Hematopoietic multipotent progenitor cell treated with erythropoietin and hydrocortisone succinate and interleukin-3 and kit ligand, for 17 days (in vitro differentiated cells): ENCODE measurements at places on chromosomes 2 and 18.

DNA sequence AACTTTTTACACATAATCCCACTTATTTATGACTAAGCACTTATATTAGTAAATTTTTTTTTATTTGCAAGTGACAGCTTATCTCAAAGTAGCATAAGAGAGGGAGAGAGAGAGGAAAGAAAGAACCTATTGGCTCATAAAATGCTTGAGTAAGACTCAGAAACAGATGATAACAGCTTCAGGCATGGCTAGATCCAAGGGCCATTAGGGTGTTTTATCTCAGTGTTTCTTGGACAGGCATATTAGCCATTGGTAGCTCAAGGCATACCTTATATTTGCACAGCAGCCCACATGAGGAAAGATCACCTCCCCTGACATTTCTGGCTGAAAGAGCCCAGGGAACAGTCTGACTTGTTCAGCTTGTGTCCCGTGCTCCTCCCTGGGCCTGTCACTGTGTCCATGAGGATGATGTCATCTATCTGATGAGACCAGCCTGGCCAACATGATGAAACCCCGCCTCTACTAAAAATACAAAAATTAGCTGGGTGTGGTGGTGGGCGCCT lies 64.4 kb downstream of the IL1R2 start:
- peak; percentile 70 for DNase-seq

- peak; percentile 49 for DNase-seq
These were observed 1.3 kb downstream of the PTMA start for GRCh38 chr2:231709636-231709980.

GRCh38 chr18:68791801-68792200 lies 6.1 kb upstream of the CCDC102B start:
- no peak for DNase-seq

- DNase-seq, result no peak
These were observed 221.1 kb downstream of the GALR1 start for GRCh38 chr18:77470569-77471413.

DNA sequence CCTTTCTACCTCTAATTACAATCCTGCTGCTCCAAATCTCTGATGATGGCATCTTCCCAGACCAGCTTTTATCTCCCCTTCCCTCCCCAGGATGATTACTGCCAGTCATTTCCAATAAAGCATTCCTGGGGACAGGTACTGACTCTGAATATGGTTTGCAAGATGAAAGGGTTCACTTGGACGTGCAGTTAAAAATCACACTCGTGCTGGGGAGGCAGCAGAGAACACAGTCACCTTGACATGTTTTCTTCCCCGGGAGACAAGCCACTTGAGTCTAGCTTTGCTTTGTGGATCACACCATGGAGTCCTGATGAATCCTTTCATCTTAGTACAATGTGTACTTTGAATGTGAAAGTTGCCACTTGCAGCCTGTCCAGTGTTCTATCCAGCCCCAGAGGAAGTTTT lies 175.0 kb downstream of the ALPK2 start:
- DNase-seq, result no peak

GRCh38 chr2:95269036-95269680 lies 5.1 kb upstream of the PROM2 start:
- DNase-seq, result no peak

- no peak for DNase-seq
These were observed 1.6 kb downstream of the FAM124B start for GRCh38 chr2:224400174-224400810.

DNA sequence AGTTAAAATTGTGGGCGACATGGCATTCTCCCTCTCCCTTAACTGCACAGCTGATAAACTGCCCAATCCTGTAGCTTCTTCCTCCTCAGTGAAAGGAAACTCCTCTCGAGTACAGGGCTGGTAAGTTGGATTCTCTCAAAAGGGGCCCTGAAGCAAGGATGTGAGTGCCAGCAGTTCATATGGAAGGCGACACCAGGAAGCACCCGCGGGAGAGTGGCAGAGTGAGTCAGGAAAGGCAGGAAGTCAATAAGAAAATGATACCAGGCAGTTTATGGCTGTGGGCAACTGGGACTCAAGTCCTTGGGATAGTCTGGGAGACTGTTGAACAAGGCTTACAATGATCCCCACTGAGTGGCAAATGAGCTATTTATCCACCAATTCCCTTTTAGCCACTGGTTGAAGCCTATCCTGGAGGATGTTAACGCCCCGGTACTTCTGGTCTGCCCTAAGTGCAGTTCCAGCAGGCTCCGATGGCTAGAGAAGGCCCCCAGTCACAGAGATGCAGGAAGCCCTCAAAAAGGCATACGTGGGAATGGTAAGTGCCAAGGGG lies 34.8 kb downstream of the ABHD3 start:
- DNase-seq, result no peak

DNA sequence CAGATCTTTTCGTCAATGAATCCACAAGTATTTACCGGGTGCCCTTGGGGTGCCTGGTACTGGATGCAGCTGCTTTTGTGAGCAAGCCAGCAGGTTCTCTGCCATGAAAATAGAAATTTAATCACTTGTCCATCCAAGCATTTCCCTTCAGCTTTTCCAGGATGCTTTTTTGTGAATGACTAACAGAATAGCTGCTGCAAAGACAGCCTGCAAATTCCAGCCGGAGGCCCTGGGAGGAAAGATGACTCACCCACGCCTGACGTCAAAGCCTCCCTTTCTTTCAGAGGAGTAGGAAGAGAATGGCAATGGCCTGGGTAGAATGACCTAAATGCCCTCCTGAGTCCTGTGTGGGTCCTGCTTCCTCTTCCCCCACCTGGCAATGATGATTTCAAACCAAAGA lies 111.9 kb downstream of the AP1S3 start:
- no peak for DNase-seq

DNA sequence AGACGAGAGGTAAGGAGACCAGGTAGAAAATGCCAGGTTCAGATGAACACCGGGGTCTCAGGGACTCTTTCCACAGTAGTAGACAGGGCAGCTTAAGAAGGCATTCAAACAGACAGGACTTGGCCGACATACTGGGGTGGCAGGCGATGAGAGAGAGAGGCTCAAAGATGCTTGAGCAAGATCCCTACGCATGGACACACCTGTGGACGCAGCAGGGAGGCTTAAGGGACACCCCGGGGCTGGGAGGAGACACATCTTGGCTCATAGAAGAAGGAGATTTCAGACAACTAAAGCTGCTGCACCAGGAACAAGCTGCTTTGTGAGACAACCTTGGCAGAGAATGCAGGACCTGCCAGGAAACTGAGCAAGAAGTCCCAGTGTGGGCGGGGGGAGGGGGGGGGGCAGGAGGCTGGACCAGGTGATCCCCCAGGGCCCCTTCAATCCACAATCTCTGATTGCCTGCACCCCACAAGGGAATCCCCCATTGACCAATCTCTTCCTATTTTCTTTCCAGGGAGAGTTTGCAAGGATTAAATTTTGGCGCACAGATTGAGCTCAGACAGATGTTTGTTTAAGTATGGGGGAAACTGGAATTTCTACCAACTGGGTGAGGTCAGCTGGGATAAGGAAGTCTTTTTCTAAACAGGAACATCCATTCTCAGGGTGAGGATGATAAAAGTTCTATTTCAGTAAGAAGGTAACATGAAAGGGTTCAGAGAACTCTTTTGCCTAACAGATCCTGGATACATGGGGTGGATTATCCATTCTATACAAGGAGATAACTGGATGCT lies 400.7 kb downstream of the NBAS start:
- no peak for DNase-seq

- no peak for DNase-seq
These were observed 280.0 kb downstream of the FIGN start for GRCh38 chr2:163455815-163456214.

DNA sequence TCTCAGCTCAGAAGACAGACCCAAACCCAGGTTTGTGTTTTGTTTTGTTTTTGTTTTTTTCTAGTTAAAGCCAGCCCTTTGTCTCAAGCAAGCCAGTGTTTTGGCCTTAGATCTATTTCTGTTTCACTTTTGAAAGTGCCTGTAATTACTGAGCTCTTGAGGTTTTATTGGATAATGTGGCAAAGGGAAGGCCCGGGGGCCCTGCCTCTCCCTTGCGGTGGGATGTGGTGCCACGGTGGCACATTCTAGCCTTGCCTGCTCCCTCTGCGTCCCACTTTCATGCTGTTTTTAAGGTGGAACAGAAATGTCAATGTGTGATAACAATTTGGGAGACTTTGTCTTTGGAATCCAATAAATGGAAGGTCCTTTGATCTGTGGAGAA lies 2.5 kb downstream of the HPCAL1 start:
- no peak for DNase-seq

- no peak for DNase-seq
These were observed 46.6 kb upstream of the TMEM200C start for GRCh38 chr18:5941890-5942289.

DNA sequence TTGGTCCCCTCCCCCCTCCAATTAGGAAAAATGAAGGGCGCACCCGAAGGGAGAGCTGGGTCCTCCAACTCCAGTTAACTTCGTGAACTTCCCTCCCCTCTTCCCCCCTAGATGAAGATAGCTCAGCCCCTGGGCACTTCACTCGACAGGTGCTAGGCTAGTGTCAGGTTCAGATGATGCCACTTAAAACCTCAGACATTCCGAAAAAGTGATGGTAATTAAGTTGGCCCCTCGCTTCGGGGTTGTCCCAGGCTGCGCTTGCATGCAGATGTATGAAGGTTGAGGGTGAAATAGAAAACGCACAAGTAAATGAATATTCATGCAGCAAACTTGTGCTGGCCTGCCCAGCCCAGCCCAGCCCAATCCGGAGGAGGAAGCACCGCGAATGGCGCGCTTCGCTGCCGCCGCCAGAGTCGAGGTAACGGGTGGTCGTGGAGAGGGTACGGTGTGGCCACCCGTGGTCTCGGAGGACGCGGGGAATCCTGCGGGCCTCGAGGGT lies 3.0 kb upstream of the GBX2 start:
- DNase-seq, result no peak

DNA sequence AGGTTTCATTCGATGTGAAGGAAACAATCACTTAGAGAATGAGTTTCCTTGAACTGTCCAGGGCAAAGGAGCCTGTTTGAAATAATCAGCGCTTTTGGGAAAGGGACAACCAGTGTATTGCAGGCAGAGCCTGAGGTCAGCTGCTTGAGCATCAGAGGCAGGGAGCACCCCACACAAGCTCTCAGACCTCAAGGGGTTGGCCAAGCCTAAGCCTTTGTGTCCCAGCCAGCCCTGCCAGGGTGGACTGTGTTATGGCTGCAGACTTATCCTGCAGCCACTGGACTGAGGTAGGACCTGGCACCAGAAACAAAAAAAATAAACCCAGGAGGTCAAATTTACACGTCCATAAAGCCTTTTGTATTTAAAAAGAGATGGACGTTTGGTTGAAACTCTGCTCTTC lies 228.3 kb downstream of the SEPTIN10 start:
- no peak for DNase-seq

DNA sequence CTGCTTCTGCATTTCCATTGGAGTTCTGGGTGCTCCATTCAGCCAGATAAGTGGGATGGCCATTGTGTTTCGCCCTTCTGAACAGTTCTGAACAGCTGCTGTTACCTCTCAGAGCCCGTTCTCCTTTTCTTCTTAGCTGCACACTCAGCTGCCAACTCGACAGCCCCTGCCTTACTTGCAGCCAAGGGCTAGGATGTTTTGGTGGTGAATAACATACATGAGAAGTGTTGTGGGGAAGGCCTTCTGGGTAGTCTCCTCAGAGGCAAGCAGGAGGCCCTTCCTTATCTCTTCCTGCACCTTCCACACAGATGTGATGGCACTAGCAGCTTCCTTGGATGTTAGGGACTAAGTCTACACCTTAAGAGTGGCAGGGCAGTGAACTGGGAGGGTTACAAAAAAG lies 138.4 kb upstream of the NOSTRIN start:
- DNase-seq, result no peak

GRCh38 chr2:26816893-26817292 lies 31.0 kb downstream of the CENPA start:
- DNase-seq, result peak; percentile 15

- no peak for DNase-seq
These were observed 776.2 kb downstream of the RNF144A start for GRCh38 chr2:7693246-7694075.

GRCh38 chr2:43948370-43948769 lies 47.4 kb downstream of the LRPPRC start:
- DNase-seq, result no peak

DNA sequence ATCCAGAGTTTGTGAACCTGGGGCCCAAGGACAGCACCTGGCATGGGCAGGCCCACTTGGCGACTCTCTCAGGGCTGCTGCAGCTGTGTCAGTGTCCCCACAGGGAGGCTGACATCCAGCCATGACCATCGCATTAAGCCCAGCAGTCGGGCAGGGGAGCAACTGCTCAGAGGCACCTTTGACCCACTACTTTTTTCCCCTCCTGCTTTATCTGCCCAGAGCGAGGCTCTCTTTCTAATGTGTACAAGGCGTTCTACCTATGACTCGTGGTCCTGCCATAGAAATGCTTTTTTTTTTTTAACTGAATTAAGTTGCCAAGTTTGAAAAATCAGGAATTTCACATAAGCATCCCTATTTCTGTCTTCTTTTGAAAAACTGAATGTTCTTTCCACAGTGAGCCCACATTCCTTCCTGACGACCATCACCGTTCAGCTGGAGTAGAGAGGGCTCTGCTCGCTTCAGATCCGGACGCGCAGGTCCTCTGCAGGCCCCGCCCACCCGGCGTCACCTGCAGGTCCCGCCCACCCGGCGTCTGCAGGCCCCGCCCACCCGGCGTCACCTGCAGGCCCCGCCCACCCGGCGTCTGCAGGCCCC lies 403 bp upstream of the CLUL1 start:
- peak; percentile 82 for DNase-seq

- DNase-seq, result no peak
These were observed 19.0 kb upstream of the MYO1B start for GRCh38 chr2:191226196-191226595.

GRCh38 chr2:185583058-185583816 lies 155.4 kb upstream of the FSIP2 start:
- no peak for DNase-seq

DNA sequence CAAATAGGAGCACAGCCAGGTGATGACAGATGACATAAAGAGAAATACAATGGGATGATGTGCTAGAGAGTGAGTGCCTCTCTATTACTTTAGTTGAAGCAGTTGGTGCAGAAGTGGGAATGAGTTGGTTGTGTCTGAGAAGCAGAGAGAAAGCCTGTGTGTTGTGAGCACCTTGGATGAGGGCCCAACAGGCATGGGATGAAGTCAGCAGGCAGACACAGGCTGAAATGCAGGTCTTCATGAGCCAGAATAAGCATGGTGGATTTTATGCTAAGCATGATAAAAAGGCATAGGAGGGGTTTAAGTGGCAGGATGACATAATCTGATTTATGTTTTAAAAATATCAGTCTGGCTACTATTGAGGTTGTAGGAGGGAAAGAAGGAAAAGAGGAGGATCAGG lies 71.5 kb downstream of the KLHL14 start:
- no peak for DNase-seq
